LoVo (cell line): ENCODE measurements at places on chromosomes 1 and 21.

DNA sequence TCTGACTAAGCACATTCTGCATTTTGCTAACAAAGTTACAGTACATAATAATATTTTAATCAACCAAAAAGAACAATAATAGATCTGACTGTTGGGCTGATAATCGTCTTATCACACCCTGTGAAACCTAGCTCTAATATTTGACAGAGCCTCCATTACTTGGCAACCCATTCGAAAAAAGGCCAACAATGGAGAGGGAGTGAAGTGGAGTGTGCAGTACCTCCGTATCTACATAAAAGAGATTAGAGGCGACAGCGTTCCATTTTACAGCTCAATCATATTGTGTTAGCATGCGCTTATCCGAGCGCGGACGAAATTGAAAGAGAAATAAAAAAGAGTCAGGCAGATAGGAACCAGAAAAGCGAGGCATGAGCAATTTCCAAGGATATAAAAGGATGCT, 137.3 kb upstream of the USH2A start:
- no peak for DNase-seq

GRCh38 chr1:168373869-168374268, 93.2 kb downstream of the TBX19 start:
- no peak for DNase-seq

DNA sequence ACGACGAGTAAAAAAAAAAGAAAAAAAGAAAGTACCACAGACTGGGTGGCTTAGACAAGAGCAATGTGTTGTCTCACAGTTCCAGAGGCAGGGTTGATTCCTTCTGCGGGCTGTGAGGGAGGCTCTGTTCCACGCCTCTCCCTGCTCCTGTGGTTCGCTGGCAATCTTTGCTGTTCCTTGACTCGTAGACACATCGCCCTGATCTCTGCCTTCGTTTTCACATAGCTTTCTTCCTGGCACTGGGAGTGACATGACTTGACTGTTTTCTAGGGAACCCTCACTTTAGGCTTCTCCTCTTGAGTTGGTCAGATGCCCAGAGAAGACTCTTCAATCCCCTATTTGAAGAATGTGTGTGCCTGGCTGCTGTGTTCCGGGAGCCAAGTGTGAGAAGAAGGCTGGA, 133.6 kb downstream of the TM2D1 start:
- DNase-seq = no peak

DNA sequence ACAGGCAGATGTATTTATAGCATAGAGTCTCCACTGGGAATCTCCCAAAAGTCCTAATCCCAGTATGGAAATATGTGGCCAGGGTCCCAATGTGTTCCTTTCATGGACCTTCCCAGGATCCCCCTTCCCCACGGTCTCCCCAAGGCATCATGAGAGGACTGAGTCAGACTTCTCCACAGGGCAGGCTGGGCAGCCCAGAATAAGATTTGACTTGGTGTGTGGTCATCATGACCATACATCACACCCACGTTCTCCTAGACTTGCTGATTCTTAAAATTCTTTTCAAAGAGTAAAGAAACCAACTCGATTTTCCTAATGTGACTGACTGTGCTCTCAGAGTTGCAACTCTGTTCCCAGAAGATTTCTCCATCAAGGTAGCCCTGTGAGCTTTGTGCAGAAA, 93.9 kb upstream of the CD34 start:
- DNase-seq = no peak

DNA sequence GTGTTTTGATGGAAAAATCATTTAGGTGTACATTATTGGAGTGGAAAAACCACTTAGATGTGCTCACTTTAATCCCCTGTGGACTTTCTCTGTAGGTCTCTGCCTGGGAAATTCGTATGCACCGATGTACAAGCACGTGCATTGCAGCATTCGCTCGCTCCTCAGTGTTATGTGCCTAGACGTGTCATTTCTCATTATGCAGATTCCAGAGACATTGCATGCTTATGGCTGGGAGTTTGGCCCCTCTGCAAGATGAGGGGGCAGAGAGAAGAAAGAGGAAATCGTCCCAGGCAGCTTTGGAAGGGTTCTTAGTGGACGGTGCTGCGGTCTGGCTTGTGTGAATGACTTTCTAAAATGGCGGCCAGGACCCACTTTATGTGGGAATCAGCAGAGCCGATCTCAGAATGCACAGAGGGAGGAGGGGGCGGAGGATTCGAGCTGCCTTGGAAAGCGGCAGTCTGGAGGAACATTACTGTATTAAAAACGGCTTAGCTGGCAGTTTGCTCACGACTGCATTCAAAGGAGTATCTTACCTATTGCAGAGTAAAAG, 2.3 kb downstream of the SPEN start:
- peak; percentile 47 for DNase-seq

DNA sequence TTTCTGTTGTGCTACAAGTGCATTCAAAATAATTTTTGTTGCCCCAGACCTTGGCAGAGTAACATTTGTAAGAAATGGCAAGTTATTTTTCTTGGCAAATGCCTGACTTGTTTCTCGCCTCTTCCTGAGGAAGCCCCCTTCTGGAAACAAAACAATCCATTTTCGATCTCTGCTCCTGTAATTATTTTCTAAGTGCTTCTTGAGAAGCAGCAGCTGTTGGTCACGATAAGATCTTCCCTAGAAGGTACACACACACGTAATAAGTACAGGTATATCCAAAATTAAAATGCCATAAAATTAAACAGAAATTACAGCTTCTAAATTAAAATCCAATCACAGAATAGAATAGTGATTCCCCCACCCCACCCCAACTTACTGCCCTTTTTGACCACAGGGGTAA, 47.3 kb downstream of the LPGAT1 start:
- DNase-seq = no peak
